ENCODE measurements at places on chromosomes 2 and 18. TPM values are rescaled to one million over a fixed set of nuclear protein-coding genes. Genes with fewer than 3 reads are reported as not detected.

DNA sequence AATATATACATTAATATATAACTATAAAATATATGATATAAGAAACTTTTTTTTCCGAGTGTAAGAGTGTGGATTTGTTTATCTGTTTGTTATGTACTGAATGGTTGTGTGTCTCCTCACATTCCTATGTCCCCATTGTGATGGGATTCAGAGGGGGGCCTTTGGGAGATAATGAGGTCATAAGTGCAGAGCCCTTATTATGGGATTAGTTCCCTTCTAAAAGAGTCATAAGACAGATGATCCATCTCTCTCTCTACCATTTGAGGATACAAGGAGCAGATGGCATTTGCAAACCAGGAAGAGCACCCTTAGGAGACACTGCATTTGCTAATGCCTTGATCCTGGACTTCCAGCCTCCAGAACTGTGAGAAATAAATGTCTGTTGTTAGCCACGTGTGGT is 30.3 kb upstream of the SAP130 start:
- DNase-seq = no peak

- no peak for DNase-seq
Measured at GRCh38 chr2:39120521-39120770, 405 bp downstream of the SOS1 start.

DNA sequence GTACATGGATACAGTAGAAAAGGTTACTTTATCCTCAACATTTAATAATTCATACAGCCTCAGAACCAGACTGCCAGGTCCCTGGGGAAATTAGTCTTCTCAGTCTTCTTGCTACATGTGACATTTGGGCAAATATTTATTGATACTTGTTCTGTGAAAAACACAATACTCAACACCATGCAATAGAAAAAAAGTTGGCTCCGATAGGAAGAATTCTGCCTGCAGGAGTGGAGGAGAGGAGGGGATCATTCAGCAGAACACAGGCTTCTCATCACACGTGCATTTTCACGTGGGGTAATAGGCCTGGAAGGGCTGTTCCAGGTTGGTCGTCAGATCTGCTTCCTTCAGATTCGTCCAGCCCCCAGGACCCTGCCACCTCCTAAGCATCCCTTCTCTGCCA is 58.4 kb upstream of the ACKR3 start:
- DNase-seq = no peak

DNA sequence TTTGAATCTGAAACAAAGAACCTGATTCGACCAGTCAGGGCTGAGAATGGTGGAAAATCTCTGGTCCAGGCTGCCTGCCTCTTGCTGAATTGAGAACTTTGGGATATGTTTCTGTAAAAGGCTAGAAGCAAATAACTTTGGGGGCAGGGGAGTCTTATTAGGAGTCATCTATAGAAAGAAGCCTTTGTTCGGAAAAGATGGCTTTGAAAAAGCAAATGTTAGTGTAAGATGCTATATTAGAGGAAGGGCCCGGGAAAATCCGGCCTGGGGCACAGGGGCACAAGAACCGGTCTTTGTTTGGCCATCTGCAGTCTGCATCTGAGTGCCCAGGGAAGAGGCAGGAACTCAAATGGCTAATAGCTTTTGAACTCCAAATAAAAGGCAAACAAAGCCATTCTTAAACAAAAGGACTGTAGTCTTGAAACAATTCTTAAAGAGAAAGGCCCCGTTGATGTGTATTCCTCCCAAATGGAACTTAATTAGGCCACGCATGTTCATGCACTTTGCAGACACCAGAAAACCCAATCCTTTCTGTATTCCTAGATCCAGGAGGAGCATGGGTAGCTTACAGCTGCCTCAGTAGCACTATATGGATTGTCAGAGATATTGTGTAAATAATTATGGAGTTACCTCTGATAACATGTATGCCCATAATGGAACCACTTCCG is 180.0 kb upstream of the ARL4C start:
- DNase-seq = no peak

- DNase-seq = no peak
Measured at GRCh38 chr2:217325816-217326215, 466.0 kb upstream of the TNP1 start.

GRCh38 chr2:198641161-198641560 is 816.6 kb downstream of the SATB2 start:
- no peak for DNase-seq

DNA sequence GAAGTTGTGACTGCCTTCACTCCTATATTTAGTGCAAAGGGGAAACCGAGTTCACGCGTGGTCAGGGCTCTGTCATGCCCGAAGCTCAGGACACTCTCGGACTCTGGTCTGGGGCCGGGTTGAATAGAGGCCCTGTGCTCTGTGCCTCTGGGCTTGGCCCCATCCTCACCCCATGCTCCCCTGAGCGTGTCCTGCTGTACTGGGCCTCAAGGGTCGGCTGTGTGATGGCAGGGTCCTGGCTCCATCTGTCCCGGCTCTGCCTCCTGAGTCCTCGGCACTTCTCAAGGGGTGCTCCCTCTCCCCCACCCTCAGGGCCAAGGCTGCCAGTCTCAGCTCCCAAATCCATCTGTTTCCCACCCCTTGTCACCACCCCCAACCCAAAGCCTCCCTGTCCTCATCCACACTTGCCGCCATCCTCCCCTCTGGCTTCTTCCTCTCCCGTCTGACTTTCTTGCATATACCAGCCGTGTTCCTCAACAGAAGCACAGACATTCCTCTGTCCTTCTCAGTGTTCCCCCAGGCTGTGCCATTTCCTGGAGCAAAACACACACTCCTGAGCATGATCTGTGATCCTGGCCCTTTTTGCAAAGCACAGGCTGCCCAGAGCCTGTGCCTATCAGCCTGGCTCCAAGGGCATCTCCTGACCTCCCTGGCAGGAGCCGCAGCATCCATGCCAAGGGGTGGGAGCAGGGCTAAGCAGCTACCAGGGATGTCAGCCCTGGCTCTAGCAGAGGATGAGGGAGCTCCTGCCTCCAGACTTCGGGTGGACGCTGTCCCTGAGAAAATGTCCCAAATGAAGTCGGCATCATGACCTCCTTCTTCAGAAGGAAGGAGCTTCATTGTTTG is 64.2 kb upstream of the OTOS start:
- no peak for DNase-seq

- DNase-seq = no peak
Measured at GRCh38 chr18:57738078-57738477, 65.0 kb downstream of the ATP8B1 start.

GRCh38 chr2:64023485-64024258 is 4.4 kb upstream of the VPS54 start:
- DNase-seq = no peak

GRCh38 chr2:231714639-231715498 is 6.5 kb downstream of the PTMA start:
- DNase-seq = peak; percentile 66

DNA sequence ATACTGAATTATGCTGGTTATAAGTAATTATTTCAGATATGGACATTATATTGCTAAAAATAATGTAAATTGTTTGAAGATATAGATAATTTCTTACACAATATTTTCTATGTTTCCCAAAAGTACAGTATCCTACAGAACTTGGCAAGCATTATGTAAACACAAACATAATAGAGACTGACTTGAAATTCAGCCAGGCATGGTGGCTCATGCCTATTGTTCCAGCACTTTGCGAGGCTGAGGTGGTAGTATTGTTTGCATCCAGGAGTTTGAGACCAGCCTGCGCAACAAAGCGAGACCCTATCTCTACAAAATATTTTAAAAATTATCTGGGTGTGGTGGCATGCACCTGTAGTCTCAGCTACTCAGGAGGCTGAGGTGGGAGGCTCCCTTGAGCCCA is 1300.5 kb upstream of the DDX18 start:
- no peak for DNase-seq

- DNase-seq = no peak
Measured at GRCh38 chr2:69453475-69454129, 16.4 kb upstream of the NFU1 start.

GRCh38 chr2:207149249-207150213 is 16.2 kb downstream of the KLF7 start:
- no peak for DNase-seq

DNA sequence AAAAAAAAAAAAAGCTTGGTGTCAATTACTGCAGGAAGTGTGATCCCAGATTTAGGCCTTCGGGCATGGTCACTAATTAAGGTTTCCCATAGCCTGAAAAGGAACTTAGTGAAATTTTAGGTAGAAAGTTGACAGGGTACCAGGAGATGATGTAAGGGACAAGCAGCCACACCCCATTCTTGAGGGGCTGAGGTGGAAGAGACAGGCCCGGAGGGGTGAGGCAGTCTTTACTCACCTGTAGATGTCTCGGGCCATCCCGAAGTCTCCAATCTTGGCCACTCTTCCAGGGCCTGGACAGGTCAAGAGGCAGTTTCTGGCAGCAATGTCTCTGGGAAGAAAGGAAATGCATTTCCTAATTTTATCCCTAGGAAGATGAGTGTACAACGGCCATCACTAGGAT is 94.3 kb downstream of the CLIP4 start:
- no peak for DNase-seq

DNA sequence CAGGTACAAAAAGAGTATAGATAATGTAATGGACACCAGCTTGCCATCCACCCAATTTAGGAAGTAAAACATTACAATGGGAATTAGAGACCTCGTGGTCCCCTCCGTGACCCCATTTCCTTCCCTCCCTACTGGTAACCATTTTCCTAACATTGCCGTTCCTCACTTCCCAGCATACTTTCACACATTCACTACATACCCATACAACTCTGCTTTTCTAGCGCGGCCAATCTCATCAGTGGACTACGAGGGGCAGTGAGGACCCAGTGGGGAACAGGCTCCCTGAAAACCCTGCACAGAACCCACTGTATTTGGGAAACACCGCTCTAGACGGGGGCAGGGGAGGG is 1.1 kb downstream of the ENOSF1 start:
- no peak for DNase-seq

DNA sequence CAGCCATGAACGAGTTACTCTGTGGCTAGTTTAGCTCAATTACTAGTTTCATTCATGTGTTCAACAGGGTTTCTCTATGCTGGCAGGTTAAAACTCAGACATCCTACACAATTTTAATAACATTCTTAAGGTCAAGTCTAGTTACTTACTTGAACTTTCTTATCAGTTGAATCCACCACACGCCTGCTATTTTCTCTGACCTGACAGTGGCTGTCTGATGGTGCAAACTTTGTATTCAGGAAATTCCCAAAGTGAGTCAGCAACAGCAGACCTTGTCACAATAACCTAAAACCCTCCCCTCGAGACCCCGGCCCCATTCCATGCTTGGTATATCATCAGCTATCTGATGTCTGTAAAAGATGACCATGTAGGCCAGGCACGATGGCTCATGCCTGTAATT is 20.8 kb upstream of the CIDEA start:
- DNase-seq = no peak

DNA sequence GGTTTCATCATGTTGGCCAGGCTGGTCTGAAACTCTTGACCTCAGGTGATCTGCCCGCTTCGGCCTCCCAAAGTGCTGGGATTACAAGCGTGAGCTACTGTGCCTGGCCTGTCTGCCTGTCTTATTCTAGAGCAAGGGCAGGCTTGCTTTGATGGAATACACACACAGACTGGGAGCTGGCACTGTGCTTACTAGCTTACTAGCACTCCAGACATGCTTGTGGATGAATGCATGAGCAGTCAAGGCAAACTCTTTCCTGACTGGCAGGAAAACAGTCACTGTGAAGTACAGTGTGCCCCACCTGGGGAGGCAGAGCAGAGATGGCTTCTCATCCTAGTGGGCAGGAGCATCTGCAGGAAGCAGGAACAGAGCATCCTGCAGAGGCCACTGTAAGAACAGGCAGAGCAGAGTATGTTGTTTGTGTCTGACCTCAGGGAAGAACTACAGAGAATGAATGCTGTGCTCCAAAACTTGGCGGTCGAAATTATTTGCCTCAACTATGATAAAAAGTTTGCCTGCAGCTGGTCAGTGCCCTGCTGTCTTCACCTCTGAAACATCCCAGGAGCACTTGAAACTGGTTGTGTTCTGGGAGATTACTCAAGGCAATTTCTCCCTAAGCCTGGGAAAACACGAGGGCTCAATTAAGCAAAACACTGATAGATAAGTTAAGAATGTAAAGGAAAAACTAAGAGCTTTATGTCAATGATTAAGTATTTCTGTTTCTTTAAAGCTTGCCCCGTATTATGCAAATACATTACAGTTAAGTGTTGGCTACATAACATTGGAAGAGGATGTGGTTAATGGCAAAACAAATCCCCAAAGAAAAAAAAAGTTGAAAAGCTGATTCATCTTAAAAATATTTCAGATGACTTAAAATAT is 102.4 kb downstream of the VAPA start:
- no peak for DNase-seq

- DNase-seq = no peak
Measured at GRCh38 chr2:64267699-64268098, 123.5 kb upstream of the PELI1 start.

DNA sequence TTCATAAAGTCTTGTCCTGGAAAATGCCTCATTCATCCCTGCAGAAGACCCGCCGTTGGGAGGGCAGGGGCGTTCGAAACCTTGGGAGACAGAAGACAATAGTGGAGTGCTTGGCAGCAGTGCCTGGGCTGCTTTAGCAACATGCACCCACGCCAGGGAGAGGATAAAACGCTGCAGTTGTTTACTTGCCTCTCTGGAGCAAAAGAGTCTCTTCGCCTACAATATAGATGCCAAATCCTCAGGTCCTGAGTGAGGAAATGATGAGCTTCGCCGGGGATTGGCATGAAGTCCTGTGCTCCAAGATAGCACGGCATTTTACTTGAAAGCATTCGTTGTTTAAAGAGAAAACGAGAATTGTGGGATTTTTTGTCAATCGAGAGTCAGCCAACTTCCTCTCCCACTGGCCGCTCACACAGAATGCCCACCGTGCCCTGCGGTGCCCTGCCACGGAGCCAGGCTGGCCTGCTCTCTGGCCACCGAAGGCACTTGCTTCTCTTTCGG is 152.5 kb upstream of the POU3F3 start:
- no peak for DNase-seq

DNA sequence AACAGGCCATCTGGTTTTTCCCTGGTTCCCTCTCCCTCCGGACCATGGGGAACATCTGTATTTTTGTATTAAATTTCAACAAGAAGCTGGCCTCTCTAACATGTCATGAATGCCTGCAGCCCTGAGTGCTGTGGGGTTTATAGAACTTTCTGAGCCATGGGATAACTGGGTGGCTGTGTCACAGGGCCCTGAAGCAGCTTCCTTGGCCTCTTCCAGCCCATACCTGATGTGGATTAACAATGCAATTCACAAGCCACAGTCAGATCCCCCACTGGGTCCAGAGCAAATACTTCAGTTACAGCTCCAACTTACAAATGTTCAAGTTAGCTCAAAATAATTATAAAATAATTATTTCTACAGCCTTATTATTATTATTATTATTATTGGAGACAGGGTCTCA is 307.8 kb upstream of the CELF4 start:
- no peak for DNase-seq

GRCh38 chr2:102074152-102074783 is 68.3 kb upstream of the IL1R1 start:
- DNase-seq = no peak

The RBM45 gene
- total RNA-seq = 26.1 TPM

The CTDSP1 gene
- total RNA-seq = 7.7 TPM

The LRP2 gene
- 0.82 TPM for total RNA-seq

The CDK15 gene
- total RNA-seq = 0.82 TPM

The SERPINB12 gene
- not detected for total RNA-seq

The SLC23A3 gene
- total RNA-seq = under 0.01 TPM

The SERPINB10 gene
- 0.41 TPM for total RNA-seq
